ENCODE measurements at places on chromosomes 2 and 18.

DNA sequence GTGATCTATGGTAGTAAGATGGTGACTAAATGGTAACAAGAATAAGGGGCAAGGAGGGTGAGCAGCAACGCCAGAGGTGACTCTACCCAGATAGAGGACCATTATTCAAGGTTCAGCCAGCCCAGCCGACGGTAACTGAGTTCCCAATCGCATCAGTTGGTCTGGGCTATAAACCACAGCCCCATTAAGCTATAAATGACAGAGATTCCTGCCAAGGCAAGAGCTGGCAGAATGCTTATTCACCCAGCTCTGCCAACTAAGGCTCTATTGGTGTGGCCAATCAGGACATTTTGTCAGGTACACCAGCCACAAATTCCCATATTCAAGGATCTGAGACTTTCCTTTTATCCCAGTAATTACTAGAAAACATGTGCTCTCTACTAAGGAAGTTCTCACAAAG, 3.6 kb downstream of the CHN1 start:
- DNase-seq = peak; percentile 61

GRCh38 chr18:63079114-63079513, 240.5 kb downstream of the BCL2 start:
- DNase-seq = no peak

DNA sequence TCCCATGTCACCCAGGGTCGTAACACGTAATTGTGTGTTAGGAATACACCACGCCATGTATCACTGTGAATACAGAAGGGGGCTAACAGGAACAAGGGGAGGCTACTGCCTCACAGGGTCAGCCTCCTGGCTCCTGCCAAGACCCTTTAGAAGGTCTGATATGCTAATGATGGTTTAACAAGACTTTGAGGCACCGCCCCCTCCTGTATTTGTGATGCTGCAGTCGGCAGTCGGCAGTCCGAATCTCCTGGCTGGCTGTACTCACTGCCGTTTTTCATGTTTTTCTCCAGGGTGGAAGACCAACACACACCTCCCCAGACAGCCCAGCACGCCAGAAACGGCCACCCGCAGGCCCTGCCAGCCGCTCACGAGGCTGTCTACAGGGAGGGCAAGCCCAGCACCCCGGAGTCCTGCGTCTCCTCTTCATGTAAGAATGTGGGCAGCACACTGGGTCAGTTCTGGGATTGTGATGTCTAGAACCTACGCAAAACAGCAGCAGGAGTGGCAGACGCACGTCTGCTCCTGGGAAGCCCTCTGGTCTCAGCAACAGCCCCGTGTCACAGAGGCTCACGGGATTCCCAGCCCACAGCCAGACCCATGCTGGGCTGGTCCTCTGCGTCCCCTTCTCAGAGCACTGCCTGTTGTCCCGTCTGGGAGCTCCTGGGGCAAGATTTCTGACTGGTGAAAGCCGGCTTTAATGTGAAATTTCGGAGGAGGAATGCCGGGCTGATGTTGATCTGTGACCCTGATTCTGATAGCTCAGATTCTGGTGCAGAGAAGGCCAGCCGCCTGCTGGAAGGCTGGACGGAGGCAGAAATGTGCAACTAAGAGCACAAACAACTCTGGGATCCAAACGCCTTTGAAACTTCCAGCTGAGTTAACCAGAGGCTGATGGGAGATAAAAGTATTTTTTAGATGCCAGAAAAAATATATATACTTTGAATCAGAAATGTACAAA, 39.7 kb upstream of the B3GNT7 start:
- DNase-seq = no peak

- DNase-seq = no peak
These were observed 178.8 kb downstream of the RPRM start for GRCh38 chr2:153299809-153300208.

GRCh38 chr18:43129946-43130524, 14.6 kb upstream of the RIT2 start:
- no peak for DNase-seq

DNA sequence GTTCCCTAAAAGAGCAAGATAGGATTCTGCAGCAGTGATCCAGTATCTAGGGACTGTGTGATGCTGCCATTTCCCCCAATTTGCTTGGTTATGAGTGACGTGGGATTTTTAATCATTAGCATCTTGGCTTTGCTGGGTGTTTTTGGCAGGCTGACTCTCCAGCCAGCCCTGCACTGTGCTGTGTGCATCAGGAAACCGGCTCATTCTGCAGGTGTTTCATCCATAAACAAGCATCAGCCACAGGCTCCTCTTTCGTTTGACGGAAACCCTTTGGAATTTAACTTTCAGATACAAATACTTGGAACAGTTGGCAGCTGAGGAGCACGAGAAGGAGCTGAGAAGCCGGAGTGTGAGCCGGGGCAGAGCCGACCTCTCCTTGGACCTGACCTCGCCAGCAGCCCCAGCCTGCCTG, 135.9 kb downstream of the TPGS2 start:
- DNase-seq = no peak

- DNase-seq = no peak
These were observed 18.3 kb upstream of the KCNK3 start for GRCh38 chr2:26674002-26674751.

DNA sequence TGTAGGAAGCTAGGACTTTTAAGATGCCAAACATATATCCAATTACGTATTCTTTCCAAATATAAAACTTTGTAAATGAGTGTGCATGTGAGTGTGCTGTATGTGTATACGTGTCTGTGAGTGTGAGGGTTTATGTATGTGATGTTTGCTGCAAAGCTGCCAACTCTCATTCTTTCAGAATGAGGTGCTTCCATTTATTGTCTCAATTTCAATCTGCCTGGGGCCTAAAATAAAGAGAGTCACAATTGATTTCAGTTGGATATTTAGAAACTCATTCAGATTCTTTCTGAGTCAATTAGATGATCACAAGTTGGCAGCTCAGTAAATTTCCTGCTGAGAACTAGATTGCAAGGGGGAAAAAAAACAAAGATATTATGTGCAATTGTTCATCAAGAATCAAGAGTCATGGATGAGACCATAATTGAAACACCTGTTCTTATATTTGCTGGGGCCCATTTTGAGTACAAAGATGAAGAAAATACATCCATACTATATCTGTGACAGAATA, 621.2 kb upstream of the ACVR2A start:
- peak; percentile 92 for DNase-seq

GRCh38 chr2:241615041-241615440, 21.9 kb downstream of the THAP4 start:
- no peak for DNase-seq

DNA sequence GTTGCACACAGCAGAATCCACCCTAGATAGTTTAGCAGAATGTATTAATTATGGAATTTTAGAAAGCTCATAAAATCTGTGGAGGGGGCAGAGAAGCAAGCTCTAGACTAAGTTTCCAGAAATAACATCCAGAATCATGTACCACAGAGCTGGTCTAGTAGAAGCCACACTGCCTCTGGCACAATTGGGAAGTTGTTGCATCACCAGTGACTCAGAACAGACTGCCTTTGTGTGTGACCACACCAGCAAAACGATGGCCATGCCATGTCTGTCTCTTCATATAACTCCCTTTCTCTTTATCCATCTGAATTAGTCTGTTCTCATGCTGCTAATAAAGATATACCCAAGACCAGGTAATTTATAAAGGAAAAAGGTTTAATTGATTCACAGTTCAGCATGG, 158.9 kb downstream of the CCDC148 start:
- no peak for DNase-seq

DNA sequence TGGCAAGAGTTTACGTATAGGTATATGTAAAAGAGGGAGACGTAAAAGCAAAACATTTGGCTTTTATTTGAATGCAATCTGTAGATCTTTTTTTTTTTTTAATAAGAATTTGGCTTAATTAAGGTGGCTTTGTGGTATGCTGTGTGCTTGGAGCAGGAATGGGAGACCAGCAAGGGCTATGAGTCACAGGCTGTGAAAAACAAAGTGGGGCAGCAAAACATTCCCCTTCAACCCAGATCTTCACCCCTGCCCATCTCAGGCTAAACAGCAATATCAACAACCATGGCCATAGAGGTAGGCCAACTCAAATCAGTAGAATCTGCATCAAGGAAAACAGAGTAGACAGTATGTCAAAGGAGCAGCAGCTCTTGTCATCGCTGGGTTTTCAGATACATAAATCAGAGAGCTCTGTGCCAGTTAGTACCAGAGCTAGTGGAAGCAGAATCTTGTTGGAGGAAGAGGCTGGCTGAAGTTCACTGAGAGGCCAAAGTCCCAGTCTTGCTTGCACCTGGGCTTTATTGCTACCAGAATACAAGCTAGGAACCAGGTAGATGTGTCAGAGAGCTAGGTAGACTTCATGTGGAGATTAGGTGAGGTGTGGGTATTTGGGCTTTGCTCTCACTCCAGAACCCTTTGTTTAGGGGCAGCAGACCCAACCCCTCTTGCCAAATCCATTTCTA, 191.5 kb upstream of the FANCL start:
- DNase-seq = no peak

DNA sequence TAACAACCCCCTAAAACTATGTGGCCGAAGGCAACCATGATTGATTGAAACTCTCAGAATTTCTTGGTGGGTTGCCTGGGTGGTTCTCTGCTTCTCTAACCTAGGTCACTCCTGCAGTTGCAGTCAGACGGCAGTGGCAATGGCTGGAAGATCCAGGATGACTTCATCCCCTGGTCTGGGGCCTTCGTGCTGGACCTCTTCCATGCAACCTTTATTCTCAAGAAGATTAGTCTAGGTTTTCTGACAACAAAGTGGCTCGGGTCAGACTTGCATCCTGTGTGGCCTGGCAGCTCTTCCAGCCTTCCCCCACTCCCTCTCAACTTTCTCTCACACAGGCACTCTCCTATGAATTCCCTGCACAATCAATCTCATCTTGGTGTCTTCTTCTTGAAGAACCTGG, 76.4 kb downstream of the METTL4 start:
- no peak for DNase-seq
